Smooth muscle cell of trachea (primary cell): ENCODE measurements at places on chromosomes 16 and 17. TPM values are rescaled to one million over a fixed set of nuclear protein-coding genes. Genes with fewer than 3 reads are reported as not detected.

The MT3 gene
- total RNA-seq, result 0.66 TPM in 1 of 2 replicates, not detected in the other

The KRT222 gene
- total RNA-seq, result not detected in 2 replicates

The MYH2 gene
- total RNA-seq, result under 0.01 TPM in 1 of 2 replicates, not detected in the other

The ASGR2 gene
- total RNA-seq, result not detected in 2 replicates

The SBK1 gene
- under 0.01 TPM in 1 of 2 replicates, not detected in the other for total RNA-seq

The GRIN2C gene
- under 0.01 and 1.3 TPM in 2 replicates for total RNA-seq
